ENCODE measurements at places on chromosomes 2 and 18.

DNA sequence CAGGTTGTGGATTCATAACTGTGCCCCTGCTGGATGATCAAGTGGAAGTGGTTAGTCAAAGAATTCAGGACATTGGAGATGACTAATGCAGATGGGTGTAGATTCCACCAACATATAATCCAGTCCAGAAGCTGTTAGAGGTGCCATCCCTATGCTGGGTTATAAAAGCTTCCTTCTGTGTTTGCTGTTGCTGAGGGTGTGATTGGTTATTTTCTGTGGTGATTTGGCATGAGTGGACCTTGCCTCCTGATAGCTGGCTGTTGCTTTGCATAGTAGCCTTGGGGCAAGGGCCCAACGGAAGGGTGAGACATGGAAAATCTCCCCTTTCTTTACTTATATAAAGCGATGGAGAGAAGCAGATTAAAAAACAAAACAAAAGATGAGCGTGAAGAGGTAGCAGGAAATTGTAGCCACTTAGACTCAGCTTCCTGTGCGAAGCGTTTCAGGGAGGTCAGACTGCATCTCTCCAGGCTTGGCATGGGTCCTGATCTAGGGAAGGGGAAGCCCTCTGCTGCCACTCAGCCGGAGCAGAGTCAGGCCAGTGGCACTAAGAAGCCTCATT is 190.4 kb downstream of the FMNL2 start:
- DNase-seq: no peak

DNA sequence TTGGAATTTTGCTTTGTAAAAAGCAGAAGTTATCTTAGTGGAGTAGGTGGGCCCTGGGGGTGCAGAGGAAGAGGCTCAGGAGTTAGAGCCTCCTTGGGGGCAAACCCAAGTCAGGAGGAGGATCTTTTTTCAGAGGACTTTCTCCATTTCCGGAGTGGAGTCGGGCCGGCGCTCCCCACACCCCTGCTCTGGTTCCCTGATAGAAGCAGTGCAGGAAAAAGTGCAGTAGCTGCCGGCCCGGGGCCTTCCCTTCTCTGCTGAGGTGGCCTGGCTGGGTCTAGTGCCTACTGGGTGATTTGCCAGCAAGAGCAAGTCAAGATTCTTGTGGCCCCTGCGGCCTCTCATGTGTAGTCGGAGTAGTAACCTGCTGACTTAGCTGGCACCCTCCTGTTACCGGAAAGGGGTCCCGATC is 124.2 kb upstream of the HS6ST1 start:
- no peak for DNase-seq

DNA sequence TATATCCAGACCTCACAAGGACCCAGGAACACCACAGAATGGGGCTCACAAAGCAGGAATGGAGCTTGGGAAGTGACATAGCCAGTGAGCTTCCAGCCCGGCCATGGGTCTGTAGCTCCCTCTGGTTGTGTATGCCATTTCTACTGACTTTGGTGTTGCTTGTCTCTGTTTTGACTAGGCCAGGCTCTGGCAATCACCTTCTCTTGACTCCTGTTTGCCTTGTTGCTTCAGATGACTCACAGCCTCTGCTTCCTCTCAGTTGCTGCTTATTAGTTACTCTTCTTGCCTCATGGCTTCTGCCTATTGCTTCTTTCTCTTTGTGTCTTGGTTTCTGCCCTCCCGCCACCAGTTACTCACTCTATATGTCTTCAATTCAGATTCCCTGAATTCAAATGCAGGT is 15.8 kb upstream of the IER3IP1 start:
- DNase-seq: no peak

- no peak for DNase-seq
Observed at GRCh38 chr2:118642501-118642900, 204.9 kb downstream of the EN1 start.

- no peak for DNase-seq
Observed at GRCh38 chr2:20198796-20199632, 25.9 kb downstream of the SDC1 start.

DNA sequence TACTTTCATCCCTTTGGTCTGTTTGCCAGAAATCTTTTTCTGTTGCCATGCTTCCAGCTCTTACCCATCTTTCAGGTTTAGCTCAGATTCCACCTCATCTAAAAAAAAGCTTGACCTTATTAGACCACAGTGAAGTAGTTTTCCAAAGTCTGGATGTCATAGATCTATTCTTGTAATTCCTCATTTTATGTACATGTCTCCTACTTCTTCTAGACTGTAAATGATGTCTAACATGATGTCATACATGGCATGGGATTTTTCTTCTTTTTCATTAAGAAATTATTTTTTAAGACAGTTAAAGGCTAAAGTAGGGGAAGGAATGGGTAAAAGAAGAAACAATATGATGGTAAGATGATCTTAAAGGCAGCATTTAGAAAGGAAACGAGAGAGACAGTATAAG is 11.3 kb downstream of the GLS start:
- DNase-seq: no peak

DNA sequence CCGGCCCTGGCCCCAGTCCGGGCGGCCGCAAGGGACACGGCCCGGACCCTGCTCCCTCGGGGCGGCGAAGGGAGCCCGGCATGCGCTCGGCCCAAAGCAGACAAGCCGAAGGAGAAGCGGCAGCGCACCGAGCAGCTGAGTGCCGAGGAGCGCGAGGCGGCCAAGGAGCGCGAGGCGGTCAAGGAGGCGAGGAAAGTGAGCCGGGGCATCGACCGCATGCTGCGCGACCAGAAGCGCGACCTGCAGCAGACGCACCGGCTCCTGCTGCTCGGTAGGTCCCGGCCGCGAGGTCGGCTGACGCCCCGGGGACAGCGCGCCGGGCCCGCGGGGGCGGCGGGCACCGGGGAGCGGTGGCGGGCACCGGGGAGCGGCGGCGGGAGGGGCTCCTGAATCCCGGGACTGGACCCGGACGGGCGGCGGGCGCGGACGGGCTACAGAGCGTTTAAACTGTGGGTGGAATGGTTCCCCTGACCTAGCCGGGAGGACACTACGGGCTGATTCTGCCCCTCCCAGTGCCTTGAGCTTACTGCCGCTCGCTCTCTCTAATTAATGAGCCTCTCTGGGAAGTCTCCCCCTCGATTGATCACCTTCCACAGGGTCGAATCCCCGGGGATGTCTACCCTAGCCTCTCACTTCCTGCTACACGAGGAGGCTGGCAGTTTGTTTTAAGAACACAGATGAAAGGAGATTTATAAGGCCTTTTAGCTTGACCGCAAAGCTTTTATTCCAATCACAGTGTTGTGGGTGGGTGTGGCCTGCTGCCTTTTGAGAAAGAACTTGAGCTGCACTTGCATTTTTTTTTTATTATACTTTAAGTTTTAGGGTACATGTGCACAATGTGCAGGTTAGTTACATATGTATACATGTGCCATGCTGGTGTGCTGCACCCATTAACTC is 853 bp downstream of the GNAL start:
- no peak for DNase-seq

DNA sequence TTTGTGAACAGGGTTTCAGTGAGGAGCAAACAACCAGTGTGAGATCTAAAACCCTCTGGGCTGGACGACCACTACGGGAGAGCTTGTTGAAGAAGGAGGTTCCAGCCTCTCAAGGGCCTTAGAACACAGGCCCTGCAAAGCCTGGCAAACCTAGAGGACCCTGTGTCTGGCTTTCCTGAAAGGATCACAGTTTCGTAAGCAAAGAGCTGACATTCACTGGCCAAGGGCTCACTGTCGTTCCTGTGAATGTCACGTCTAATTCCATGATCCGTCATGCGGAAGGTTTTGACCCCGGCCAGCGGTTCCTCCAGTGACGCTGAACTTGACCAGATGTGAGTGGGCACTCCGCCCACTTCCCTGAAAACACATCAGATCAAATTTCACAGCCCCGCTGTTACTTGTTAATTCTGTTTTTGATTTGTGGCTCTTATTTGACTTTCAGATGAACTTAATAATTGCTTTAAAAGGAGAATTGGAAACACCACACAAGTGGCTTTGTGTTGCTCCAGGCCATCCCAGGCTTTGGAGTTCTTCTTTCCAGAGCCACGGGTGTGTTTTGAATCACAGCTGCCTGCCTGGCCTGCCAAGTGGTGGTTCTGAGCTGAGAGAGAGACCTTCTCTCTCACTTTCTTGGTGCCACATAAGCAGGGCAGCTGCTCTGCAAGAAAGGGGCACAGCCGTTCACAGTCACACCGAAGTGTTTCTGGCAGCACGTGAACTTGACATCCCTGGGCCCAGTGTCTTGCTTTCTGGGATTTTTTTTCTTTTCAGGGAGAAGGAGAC is 308.4 kb downstream of the NDUFA10 start:
- no peak for DNase-seq

GRCh38 chr2:165431014-165431413 is 38.5 kb upstream of the CSRNP3 start:
- DNase-seq: no peak

- DNase-seq: no peak
Observed at GRCh38 chr18:52277785-52278184, 62.2 kb upstream of the DCC start.

GRCh38 chr18:58806826-58807714 is 57.6 kb upstream of the ZNF532 start:
- no peak for DNase-seq

- DNase-seq: peak; percentile 23
Observed at GRCh38 chr2:174485788-174486562, 854 bp downstream of the GPR155 start.

DNA sequence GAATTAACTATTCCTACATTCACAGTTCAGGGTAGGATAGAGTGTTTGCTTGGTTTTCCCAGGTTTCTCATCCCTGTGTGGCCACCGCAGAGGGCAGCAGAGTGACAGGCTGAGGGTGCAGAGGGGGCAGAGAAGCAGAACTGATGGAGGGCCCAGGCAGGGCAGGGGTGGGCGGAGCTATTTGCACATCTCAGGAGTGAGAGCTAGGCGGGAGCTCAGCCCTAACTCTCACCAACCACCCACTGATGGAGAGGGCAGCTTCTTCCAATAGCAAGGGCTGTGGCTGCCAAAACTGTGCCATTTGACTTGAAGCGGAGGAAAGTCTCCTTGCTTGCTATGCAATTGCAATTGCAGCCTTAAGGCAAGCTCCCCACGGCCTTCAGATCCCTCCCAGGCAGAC is 12.0 kb upstream of the DARS1 start:
- DNase-seq: no peak

DNA sequence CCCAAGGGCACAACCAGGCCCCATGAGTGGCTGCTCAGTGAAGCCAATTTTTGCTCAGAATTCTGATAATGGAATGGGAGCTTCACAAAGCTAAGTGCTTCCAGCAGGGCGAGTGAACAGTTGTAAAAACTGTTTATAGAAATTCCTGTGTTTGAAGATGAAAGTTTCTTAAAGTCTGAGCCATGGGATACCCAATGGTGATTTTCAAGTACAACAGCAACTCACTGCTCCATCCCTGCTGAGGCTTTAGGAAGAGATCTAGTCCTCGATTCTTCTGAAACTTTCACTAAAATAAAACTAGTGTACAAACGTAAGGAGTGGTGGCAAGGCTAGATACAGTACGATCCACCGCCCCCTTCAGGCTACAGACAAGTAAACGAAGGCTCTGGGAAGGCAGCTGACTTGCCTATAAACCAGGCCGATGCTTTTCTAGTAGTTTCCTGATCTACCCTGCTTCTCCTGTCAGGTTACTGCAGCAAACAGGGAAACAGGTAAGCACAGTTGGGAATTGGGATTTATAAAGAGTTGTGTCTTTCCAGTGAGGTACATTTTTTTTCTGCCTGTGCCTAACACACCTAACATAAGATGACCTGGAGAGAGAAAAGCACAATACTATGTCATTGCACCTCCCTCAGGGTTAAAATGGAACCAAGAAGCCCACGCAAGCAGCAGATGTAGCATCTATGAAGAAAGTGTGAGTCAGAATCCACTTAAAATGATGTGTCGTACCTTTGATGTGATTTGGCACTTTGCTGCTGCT is 108.7 kb downstream of the UXS1 start:
- peak; percentile 74 for DNase-seq

- DNase-seq: no peak
Observed at GRCh38 chr2:45699032-45699658, 47.7 kb downstream of the PRKCE start.

GRCh38 chr2:11056614-11057013 is 98.7 kb upstream of the SLC66A3 start:
- no peak for DNase-seq

Data from CD4-positive, alpha-beta T cell treated with Interleukin-6 at 100 ng/mL for 8 hours (primary cell).